CD4-positive, alpha-beta T cell treated with Interferon gamma for 1 hour (primary cell): ENCODE measurements at places on chromosomes 11 and 22.

DNA sequence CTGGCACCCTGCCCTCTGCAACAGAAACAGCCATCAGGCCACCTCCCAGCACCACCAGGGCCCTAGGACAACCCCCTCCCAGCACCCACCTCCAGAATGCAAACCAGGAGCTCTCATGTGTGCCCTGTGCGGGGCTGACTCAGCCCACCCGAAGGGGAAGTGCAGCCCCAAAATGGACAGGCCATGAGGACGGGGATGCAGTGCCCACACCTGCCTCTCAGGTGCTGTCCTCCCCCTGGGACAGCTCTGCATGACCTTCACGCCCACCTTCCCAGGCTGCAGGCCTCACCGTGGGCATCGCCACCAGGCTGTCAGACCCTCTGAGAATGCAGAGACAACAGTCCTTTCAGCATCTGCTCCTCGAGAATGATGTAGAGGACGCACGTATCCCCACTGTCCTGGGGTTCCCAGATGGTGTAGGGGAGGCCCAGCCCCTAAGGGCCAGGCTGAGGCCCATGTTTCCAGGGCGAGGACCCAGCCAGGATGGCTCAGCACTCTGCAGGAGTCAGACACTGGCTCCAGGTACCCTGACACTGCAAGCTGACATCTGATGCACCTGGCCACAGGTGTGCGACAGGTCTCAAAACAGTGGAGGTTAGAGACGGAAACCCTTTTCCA, 13.5 kb downstream of the MOB2 start:
- no peak for DNase-seq

DNA sequence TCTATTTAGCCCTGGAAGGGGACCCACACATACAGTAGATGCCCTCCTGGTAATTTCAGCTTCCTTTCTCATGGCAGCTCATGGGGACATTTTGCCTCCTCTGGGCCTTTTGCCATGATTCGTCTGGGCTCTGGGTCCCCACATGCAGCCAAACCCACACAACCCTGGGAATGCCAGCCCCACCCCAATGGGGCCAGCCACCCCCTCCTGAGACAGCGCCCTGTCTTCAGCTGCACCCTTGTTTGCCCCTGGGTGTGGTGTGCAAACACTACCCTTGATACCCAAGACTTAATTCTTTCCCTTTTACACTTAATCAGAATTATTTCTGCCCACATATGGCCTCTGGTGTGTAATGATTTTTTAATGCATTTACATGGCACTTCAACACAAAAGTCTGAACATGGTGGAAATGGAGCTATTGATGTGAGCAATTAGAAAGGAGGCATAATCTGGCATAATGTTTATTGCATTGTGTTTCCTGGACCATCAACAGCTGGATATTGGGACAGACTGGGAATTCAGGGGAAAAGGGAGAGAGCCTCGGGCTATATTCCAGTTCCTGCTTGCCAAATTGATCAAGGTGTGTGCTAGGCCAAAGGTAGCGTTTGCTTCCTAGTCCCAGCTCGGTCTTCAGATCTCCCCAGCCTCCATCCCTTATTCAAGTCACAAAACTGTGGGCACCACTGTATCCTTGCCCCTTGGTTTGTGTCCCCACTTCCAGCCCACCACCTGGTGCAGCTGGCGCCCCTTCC, 85.0 kb upstream of the ANO1 start:
- DNase-seq, result no peak

DNA sequence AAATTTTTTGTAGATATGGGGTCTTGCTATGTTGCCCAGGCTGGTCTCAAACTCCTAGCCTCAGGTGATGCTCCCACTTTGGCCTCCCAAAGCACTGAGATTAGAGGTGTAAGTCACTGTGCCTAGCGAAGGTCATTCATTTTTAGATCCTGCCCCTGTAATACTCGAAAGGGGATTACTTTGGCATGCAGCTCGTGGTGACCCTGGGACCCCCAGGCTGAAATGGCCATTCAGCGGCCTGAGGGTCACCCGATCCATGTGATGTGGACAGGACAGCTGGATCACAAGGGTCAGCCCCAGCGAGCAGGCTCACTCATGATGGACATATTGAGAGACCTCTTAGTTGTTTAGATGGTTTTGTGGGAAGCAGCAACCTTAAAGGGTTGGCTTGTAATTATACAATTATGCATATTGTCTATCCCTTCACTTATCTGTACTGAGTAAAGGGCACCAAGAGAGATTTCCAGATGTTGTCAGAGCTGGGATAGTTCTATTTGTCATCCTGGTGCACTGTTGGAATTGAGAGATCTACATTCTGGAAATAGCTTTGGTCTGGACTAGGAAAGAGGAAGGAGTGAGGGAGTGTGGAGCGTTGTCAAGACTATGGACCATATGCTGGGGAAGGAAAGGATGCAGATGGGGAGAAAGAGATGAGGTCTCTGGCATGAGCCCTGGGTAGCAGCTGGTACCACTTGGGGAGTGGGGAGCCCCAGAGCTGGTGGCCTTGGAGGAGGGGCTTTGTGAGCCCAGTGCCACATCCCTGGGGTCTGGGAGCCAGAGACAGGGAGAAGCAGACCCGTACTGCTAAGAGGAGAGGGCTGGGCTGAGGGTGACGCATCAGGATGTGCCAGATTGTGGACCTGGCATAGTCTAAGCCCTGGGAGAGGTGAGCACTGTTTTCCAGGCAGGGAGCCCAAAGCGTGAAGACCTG, 15.5 kb downstream of the RHBDD3 start:
- DNase-seq, result no peak

DNA sequence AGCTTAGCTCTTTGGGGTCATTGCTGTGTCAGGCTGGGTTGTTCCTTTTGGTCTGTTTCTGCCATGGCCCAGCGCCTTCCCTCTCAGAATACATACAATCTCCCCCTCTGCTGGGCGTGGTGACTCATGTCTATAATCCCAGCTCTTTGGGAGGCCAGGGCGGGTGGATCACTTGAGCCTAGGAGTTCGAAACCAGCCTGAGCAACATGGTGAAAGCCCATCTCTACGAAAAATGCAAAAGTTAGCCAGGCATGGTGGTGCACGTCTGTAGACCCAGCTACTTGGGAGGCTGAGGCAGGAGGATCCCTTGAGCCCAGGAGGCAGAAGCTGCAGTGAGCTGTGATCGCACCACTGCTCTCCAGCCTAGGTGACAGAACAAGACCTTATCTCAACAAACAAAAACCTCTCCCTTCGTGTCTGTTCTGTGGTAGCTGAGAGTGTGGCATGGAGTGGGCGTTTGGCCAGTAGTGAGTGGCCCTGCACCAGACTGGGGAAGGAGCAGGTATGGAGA, 46.7 kb upstream of the RAB1B start:
- DNase-seq, result no peak

- no peak for DNase-seq
Observed at GRCh38 chr11:68498903-68499883, 38.6 kb downstream of the PPP6R3 start.
